CD8-positive, alpha-beta T cell (primary cell): ENCODE measurements at places on chromosomes 3 and 15.
A peak's percentile ranks its signal among the peaks of the same experiment; 100 is the strongest.

DNA sequence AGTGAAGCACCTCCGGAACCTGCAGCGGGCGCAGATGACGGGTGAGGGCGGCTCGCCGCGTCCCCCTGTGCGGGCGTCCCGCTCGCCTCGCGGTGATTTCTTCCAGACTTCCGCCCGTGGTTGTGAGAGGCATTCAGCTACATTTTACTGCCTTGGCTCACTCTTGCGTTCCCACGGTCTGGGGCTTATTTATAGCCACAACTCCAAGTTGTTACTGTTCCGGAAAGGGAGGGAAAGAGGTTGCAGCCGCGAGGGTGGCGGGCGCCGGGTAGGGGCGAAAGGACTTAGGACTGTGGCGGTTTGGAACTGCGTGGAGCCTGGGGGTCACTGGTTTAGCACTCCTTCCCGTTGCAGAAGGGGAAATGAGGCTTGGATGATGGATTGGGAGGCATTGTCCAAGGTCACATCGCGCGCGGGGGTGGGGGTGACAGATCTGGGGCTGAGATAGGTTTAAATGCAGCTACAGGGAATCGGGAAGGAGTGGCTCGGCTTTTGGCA lies 1.1 kb downstream of the HES1 start:
- no peak for DNase-seq

GRCh38 chr3:164879201-164879600 lies 199.1 kb downstream of the SI start:
- DNase-seq: no peak

DNA sequence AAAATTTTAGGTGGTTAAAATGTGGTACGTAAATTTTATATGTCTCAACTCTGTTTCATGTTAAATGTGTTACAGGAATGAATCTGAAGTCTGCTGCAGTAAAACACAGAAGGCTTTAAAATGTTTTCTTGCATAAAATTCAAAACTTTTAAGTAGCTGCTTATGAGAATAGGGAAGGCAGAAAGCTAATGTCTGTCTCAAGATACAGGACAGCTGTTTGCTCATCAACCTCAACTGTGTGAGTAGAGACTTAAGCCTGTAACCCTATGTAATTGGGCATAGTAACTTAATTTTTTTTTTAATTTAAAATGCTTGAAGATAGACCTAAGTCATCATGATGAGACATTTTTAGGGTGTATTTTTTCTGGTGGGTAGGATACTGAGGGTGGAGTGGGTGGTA lies 38.9 kb downstream of the ZFAND6 start:
- DNase-seq: no peak

- DNase-seq: no peak
Observed at GRCh38 chr3:126291061-126291460, 66.1 kb downstream of the KLF15 start.

DNA sequence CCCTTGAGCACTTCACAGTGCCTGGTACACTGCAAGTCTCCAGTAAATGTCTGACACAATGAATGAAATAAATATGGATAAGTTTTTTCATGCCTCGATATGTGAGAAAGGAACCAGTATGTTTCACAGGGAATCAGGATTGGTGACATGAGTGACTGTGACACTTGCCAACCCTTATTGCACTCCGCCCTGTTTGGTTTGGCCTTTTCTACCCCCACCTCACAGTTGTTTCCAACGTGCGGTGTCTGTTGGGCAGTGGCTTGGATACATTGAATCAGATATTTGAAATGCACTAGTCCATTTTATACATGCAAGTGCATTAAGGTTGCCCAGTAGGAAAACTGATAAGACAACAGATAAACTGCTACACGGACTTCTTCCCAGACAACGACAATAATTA lies 2.0 kb downstream of the NPHP3 start:
- no peak for DNase-seq

GRCh38 chr3:3560591-3561311 lies 238.5 kb upstream of the LRRN1 start:
- no peak for DNase-seq

GRCh38 chr3:67662733-67663132 lies 8.3 kb upstream of the SUCLG2 start:
- DNase-seq: no peak

DNA sequence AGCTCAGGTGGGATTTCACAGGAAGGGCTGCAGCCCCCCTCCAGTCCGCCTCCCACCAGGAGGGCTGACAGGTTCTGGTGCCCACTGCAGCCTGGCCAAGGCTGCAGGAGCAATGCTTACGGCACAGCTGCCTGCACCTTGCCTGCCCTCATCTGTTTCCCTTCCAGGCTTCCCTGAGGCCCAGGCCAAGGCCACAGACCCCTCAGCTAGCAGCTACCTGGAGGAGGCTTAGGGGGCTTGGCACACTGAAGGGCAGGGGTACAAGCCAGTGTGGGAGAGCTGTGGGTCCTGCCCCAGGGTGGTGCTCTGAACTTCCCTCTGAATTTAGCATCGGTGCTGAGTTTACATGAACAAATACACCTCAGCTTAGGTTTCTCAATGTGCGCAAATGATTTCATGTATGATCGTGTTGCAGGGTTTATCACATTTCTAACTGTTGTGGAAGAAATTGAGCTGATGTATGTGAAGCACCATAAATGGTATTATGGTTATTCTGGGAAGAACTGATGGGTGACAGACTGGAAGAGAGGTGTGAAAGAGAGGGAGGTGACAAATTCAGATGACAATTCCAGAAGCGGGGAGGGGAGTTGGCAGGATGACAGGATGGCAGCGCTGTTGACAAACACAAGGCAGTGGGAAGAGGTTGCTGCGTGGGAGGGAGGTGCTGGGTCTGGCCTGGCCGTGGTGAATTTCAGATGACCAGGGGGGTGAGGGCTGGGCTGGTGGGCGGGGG lies 6.1 kb downstream of the RHCG start:
- DNase-seq: no peak

DNA sequence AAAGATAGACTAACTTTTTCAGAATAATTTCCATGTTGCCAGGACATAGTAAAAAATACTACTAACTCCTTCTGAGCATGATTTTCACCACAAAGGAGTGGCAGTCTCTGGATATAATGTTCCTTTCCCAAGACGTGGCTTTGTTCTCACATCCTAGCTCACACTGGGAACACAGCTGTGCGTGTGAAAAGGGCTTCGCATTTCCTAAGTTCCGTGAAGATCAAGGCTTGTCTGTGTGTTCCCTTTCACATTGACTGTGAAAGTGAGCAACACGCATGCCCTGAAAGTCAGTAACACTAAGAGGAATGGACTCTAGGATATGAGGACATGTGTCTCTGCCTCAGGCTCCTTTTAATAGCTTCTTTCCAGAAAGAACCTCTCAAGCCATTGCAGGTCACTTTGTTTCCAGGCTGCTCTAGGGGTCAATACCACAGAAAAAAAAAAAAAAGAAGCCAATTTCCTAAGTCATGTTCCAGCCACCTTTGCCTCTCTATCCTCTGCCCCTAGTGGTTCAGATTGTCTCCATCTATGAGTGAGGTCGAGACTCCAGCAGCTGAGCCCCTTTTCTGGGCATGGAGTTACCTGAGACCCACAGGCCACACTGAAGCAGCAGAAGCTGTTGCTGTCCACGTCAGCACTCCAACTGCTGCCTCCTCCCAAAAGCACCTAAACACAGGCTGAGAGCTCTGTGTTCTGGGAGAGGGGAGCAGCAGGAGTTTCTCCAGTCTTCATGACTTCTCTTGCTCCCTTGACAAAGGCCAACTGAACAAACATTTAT lies 355.9 kb downstream of the RSL24D1 start:
- DNase-seq: no peak

DNA sequence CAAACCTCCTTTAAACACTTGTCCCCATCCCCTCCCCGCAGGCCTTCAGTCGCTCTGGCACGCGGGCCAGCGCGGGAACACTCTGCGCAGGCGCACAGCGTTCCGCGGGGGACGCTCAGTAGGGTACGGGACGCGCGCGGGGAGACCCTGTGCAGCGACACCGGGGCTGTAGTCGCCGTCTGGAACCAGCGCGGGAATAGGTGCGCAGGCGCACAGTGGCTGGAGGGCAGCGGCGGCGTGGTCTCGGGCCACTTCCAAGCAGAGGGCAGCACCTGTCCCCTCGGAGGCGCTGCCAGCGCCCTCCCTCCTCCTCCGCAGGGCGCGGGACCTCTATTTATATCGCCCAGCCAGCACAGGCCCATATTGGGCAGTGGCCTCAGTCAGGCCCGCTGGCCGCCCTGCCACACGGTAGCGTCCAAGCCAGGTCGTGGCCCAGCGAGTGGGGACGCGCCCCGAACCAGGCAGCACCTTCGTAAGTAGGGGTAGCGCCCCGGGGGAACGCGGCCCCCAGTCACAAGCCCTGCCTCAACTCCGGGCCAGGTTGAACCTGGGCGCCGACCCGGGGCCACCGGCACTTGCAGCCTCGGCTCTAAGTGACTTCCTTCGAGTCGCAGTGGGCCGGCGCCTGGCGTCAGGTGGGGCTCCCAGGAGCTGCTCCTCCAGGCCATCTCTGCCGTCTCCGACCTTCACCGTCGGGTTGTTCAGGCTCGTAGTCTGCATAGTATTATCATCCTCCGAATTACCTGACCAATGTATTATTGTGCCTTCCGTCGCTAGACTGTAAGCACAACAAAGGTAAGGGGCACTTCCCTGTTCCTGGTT lies at the start of gene KBTBD12:
Gene KBTBD12, plus strand, starts transcription at position 118 of the 822 bp plus-strand sequence. CDS start 7,830 bp downstream, outside the sequence.
- DNase-seq: no peak

- no peak for DNase-seq
Observed at GRCh38 chr3:107660306-107660976, 137.7 kb downstream of the BBX start.

DNA sequence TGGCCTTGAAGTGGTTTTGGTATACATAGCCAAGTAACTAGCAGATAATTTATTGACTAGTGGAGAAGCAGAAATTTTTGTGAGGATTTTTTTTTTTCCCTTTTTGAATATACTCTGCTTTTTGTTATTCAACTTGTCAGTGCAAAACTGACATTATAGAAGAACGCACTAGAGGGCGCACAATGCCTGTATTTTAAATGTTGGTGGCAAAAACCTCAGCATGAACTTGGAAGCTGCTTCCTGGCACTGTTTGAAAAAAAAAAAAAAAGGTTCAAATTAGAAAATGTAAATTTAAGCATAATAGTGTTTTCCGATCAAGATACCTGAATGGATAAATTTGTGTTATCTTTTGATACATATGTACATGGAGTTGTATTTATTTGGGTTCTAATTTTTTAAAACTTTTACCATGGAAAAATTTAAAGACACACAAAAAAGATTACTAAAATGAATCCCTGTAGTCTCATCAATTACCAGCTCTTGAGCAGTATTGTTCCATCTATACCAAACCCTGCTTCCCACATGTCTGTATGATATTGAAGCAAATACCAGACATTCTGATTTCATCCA lies 56.0 kb downstream of the SLC25A26 start:
- peak; percentile 73 for DNase-seq

- no peak for DNase-seq
Observed at GRCh38 chr3:152977366-152977765, 142.4 kb downstream of the P2RY1 start.

GRCh38 chr15:51121118-51121517 lies 26.4 kb upstream of the TNFAIP8L3 start:
- DNase-seq: peak; percentile 16

GRCh38 chr15:39651295-39651694 lies 70.4 kb downstream of the THBS1 start:
- DNase-seq: no peak
